ENCODE measurements at places on chromosomes 12 and 14. TPM values are rescaled to one million over a fixed set of nuclear protein-coding genes. Genes with fewer than 3 reads are reported as not detected.

GRCh38 chr14:68306934-68307789, 485.7 kb downstream of the ZFP36L1 start:
- no peaks in the 10 kb centered on the region for H3K27me3 ChIP-seq
- H3K4me1 ChIP-seq = peaks cover 28% of the 10 kb centered on the region

DNA sequence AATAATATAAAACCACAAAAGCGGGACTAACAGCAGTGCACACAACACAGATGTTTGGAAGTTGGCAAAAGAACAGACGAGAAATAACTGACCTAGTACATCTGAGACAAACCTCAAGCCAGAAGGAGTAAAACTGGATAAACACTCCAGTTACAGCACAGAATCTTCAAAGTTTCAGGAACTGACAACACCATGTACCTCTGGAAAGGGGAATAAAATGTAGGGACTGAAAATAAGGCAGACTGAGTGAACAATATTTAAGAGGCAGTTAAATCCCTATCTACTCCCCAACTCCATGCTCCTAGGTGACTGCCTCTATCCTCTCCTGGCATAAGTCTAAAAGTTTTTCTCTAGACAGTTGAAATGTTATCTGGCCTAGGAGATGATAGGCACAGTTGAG, 57.9 kb downstream of the ZFYVE21 start:
- no peak for DNase-seq
- H3K4me3 ChIP-seq = no peak overlapping the region
- H3K27me3 ChIP-seq = no peaks in the 10 kb centered on the region
- H3K4me1 ChIP-seq = no peaks in the 10 kb centered on the region
- H3K27ac ChIP-seq = no peak overlapping the region

DNA sequence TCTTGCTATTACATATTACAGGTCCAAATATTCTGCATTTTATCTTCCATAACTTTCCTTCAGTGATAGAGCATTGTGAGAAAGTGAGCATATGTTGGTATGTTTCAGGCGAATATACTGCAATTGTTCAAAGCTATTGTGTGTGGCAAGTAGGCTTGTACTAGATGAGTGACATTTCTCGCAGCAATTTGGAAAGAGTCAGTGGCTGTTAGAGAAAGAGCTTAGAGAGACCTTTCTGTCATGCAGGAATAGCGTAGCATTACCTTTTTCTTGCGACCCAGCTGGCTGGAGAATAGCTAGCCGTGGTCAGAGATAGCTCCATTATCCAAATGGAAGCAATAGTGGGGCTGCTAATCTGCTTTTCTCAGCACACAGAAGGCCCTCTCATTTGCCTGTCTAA, 678.5 kb upstream of the FOXG1 start:
- H3K27ac ChIP-seq = no peak overlapping the region
- no peaks in the 10 kb centered on the region for H3K4me1 ChIP-seq
- no peaks in the 10 kb centered on the region for H3K27me3 ChIP-seq

DNA sequence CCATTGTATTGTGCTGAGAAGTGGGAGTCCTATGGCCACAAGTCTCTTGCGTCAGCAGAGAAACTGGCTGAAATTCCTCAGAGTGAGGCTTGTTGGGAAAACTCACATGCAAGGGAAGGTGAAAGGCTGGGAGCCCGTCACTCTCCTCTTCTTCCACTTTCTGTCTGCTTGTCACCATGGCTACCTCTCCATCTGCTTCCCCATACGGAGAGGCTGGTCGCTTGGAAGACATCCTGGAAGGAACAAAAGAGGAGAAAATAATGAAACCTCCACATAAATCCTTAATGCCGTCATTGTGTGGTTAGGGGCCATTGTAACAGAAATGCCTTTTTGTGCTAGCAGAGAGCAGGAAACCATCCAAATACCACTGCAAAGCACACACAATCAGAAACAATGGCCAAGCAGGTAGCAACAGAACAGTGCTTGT, 53.7 kb downstream of the SOX5 start:
- H3K36me3 ChIP-seq = no peaks in the 10 kb centered on the region
- no peaks in the 10 kb centered on the region for H3K27me3 ChIP-seq
- no peak overlapping the region for H3K4me3 ChIP-seq
- H3K4me1 ChIP-seq = no peaks in the 10 kb centered on the region

DNA sequence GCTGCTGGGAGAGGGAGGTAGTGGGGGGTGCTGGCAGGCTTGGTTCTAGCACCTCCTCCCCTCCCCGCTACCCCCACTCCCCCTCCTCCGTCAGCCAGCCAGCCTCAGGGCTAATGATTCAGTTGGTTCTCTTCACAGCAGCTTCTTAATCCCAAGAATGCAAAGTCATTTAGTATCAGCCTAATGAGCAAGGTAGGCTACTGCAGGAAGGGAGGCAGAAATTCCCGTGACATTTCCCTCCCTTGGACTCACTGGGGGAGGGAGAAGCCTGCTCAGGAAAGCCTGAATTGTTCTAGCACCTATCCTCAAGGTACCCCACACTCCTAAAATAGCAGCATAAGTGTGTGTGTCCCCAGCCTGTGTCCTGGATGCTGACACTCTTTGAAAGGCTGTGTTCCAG, 29.8 kb downstream of the ITPK1 start:
- no peak overlapping the region for H3K4me3 ChIP-seq
- H3K27ac ChIP-seq = no peak overlapping the region
- H3K27me3 ChIP-seq = no peaks in the 10 kb centered on the region
- no peak for DNase-seq

GRCh38 chr14:61190341-61190740, 90.8 kb downstream of the TMEM30B start:
- H3K4me3 ChIP-seq = no peak overlapping the region
- no peak overlapping the region for H3K27ac ChIP-seq
- no peak for DNase-seq
- no peaks in the 10 kb centered on the region for H3K36me3 ChIP-seq

GRCh38 chr12:82029936-82030335, 270.8 kb upstream of the PPFIA2 start:
- no peaks in the 10 kb centered on the region for H3K36me3 ChIP-seq
- no peaks in the 10 kb centered on the region for H3K4me1 ChIP-seq
- no peak overlapping the region for H3K4me3 ChIP-seq
- H3K27me3 ChIP-seq = no peaks in the 10 kb centered on the region

DNA sequence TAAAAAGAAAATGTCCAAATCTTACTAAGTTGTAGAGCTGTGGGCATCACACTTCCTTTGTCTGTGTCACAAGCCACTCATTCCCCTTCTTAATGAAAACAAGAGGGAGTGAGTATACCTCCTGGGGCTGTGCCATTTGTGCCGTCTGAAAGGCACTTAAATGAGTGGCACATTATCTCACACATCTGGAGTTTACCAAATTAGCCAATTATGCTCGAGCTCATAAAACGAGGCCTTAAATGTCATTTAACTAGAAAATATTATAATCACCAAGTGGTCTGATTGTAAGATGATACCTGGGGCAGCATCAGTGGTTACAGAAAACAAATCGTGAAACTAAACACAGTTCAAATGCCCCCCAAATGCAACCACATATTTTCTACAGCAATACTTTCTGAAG, 146.1 kb downstream of the PAX9 start:
- no peak overlapping the region for H3K27ac ChIP-seq
- no peaks in the 10 kb centered on the region for H3K4me1 ChIP-seq
- no peaks in the 10 kb centered on the region for H3K36me3 ChIP-seq
- H3K27me3 ChIP-seq = no peaks in the 10 kb centered on the region
- no peak for DNase-seq

GRCh38 chr14:104657101-104657524, 32.3 kb upstream of the INF2 start:
- no peaks in the 10 kb centered on the region for H3K27me3 ChIP-seq
- no peak overlapping the region for H3K27ac ChIP-seq
- DNase-seq = no peak
- H3K36me3 ChIP-seq = no peaks in the 10 kb centered on the region
- H3K4me1 ChIP-seq = peaks cover 27% of the 10 kb centered on the region
- H3K4me3 ChIP-seq = no peak overlapping the region

DNA sequence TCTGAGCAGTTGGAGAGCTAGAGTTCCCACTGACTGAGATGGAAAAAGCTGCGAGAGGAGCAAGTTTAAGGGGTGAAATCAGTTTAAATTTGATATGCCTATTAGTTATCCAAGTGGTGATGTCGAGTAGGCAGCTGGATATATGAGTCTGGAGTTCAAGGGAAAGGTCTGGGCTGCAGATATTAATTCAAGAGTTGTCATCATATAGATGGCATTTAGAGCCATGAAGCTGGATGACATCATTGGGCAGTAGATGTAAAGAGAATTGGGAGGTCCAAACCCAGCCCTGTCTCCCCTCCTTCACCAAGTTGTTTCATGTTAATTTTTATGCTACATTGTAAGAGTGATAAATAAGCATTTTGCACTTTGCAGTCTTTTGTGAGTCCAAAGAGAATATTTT, 898.1 kb downstream of the GALC start:
- no peaks in the 10 kb centered on the region for H3K27me3 ChIP-seq
- no peaks in the 10 kb centered on the region for H3K4me1 ChIP-seq
- H3K36me3 ChIP-seq = no peaks in the 10 kb centered on the region
- no peak overlapping the region for H3K27ac ChIP-seq
- DNase-seq = no peak

DNA sequence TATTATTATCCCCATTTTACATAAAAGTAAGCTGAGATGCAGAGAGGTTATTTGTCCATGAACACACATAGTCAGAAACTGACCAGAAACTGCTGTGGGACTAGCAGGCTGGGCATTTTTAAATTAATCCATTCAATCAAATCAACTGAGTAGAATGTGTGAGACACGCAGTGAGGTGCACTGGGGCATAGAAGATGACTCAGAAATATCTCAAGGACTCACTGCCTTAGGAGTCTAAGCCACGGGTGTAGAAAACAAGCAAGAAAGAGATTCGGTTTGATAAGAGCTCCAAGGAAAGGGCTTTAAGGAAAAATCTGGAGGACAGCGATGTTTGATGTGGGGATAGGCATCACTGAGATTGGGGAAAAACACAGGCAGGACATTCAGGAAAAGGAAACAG, 127.8 kb downstream of the ANO2 start:
- H3K4me3 ChIP-seq = no peak overlapping the region
- no peaks in the 10 kb centered on the region for H3K27me3 ChIP-seq
- H3K4me1 ChIP-seq = no peaks in the 10 kb centered on the region
- no peak overlapping the region for H3K27ac ChIP-seq
- no peaks in the 10 kb centered on the region for H3K36me3 ChIP-seq

DNA sequence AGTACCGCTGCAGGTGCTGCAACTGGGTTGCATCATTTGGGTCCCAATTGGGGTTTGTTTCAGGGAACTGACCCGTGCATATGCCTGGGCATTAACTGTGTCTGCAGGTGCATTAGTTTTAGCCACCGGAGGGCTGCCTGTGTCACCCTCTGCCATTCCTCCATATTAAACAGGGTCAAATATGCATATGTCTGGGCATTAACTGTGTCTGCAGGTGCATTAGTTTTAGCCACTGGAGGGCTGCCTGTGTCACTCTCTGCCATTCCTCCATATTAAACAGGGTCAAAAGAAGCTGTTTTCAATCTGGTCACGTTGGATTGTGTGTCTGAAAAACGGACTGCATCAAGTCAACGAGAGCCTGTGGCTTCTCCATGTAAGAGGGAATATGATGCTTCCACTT, 1317.0 kb downstream of the TMEM121 start:
- no peaks in the 10 kb centered on the region for H3K36me3 ChIP-seq
- DNase-seq = no peak
- H3K27me3 ChIP-seq = no peaks in the 10 kb centered on the region
- H3K4me3 ChIP-seq = peak overlapping the region; percentile 53

GRCh38 chr14:51855234-51855633, 5.2 kb upstream of the GNG2 start:
- H3K36me3 ChIP-seq = no peaks in the 10 kb centered on the region
- H3K4me3 ChIP-seq = no peak overlapping the region
- no peak for DNase-seq

Gene GPR162
- 0.37 TPM for total RNA-seq

Gene SYNE3
- 3.7 TPM for total RNA-seq

Gene ESPL1
- total RNA-seq = 2.4 TPM

Gene SLC8A3
- total RNA-seq = not detected

Gene PPP4R4
- 4.1 TPM for total RNA-seq

Gene OVCH1
- not detected for total RNA-seq

Gene KRT7
- total RNA-seq = 11.9 TPM

Gene CDH24
- 0.53 TPM for total RNA-seq

Gene CLEC2A
- total RNA-seq = not detected

Measured in right lobe of liver (tissue), 6 donors.